ENCODE measurements at places on chromosomes 1 and 21.

DNA sequence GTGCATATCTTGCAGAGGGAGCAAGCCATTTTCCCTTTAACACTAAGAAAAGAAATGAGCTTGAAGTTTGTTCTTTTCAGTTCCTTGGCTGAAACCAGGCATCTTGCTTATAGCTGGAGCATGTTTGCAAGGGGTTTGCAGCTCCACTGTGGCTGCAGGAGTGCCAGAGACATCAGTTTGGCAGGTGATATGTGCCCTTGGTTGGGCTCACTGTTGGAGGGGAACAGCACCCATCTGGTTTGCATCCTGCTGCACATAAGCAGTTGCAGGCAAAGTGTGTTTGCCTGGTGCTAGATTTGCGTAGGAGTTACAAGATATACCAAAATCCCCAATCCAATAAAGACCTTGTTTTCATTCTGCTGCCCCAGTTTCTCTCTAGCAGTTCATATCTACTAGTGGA is 47.8 kb upstream of the IKBKE start:
- no peak for DNase-seq

DNA sequence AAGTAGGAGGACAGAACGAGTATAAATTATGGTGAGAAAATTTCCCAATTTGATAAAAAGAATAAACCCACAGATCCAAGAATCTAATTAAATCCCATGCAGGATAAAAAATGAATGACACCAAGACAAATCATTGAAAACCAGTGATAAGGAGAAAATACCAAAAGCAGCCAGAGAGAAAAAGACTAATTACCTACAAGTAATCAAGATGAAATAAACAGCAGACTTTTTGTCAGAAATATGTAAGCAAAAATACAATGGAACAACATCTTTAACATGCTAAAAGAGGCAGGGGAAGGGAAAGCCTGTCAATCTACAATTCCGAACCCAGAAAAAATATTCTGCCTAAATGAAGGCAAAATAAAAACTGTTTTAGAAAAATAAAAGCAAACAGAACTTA is 20.7 kb upstream of the CCN1 start:
- no peak for DNase-seq

- DNase-seq, result no peak
Measured at GRCh38 chr21:45236481-45236880, 51.2 kb downstream of the POFUT2 start.

DNA sequence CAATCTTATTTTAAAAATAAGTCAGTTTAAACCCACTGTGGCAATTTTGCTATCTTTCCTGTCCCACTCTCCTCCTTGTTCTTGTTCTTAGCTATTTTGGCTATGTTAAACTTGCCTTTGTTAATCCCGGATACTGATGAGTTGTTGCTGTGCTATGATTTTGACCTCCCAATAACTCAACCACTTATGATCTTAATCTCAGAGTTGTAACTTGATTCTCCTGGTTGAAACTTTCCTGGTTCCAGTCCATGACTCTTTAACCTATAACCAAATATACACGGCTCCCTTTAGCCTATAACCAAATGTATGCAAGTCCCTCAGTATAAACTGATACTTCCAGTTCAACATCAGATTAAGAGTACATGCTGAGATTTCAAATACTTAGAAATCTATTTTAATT is 15.6 kb upstream of the ACADM start:
- DNase-seq, result no peak

Measured in iPS DF 19.7 (cell line).